Stimulated activated CD4-positive, alpha-beta T cell treated with anti-CD3 and anti-CD28 coated beads, Interleukin-1b, Interleukin-23, amount 100 ng/mL, for 4 hours (primary cell): ENCODE measurements at places on chromosomes 12 and 14.

DNA sequence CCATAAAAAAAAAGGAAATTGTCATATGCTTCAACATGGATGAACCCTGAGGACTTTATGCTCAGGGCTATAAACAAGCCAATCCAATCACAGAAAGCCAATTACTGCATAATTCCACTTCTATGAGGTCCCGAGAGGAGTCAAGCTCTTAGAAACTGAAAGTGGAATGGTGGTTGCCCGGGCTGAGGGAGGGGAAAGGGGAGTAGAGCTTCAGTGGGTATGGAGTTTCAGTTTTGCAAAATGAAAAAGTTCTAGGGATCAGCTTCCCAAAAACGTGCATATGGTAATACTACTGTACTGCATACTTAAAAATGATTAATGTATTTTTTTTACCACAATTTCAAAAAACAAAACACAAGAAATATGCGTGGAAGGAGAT, 52.0 kb downstream of the RNF34 start:
- DNase-seq = no peak

DNA sequence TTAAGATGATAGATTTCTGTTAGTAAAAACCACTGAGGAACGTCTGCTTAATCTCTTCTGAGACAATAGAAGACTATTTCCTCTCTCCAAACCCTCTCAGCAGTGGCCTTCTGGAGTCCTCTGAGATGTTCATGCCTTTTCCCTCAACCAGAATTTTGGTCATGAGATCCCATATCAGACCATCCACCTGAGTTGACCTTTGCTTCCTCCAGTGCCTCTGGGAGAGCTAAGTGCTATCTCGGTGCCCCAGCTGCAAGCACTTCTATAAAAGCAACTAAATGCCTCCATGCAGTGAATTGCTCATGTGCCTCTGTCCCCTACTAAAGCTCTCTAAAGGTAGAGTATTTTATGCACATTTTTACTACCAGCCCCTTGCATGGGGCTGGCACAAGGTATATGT, 172.8 kb upstream of the BCL2L14 start:
- DNase-seq = no peak

DNA sequence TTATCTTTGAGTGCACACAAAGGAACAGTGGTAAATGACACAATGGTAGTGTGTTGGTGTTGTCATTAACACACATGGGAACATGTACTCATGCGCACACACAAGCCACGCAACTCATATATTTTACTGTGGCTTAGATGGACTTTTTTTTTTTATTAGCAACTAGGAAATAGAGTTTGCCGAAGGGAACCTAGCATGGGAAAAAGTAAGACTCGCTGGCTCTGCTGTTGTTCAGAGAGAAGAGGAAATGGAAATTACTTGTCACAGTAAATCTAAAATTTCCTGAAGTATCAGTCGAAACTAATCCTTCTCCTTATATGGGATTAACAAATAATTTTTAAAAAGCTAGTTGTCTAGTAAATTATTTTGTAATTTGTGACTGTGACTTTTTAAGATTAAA, 33.7 kb upstream of the IL22 start:
- no peak for DNase-seq

DNA sequence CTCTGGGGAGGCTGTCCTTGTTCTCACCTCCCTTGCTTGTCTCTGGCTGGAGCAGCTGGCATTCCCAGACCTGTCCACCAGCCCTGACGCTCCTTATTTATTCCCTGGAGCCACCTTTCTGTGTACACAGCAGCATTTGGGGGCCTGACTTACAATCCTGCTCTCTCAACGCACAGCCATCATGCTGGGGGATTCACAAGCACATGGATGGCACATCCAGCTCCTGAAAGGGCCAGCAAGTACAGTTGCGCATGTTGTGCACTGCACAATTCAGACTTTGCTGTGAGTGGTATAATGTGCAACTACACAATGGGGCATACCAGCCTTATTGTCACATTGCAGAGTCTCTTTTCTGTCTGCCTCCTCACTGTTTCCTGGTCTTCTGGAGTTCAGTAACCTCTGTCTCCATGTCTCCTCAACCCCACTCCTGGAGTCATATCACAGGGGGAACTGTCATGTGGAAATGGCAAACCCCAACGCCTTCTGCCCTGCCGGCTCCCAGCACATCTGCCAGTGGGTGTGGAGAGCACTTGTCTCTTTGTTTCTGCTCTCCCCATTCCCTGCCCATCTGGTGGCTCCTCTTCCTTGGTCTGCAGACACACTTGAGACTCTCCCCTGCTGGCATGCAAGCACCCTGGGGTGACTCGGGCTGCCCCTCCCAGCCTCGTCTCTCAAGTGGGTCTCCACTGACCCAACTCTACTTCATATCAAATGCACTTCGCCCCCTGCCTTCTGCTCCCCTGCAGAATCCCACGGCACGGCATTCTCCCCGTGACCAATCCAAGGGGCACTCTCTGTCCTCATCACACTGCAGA, 41.2 kb upstream of the MEG3 start:
- no peak for DNase-seq

DNA sequence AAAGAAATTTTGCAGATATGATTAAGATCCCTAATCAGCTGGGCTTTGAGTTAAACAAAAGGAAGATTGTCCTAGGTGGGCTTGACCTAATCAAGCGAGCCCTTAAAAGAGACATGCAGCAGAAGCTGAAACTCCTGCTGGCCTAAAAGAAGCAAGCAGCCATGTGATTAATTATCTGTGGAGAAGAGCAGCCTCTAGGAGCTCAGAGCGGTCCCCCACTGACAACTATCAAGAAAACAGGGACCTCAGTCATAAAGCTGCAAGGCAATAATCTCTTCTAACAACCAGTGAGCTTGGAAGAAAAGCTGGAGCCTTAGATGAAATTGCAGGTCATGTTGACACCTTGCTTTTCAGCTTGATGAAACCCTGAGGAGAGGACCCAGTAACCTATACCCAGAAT, 288.9 kb upstream of the CLEC14A start:
- DNase-seq = no peak

GRCh38 chr14:55913324-55914025, 204.7 kb upstream of the PELI2 start:
- DNase-seq = no peak

DNA sequence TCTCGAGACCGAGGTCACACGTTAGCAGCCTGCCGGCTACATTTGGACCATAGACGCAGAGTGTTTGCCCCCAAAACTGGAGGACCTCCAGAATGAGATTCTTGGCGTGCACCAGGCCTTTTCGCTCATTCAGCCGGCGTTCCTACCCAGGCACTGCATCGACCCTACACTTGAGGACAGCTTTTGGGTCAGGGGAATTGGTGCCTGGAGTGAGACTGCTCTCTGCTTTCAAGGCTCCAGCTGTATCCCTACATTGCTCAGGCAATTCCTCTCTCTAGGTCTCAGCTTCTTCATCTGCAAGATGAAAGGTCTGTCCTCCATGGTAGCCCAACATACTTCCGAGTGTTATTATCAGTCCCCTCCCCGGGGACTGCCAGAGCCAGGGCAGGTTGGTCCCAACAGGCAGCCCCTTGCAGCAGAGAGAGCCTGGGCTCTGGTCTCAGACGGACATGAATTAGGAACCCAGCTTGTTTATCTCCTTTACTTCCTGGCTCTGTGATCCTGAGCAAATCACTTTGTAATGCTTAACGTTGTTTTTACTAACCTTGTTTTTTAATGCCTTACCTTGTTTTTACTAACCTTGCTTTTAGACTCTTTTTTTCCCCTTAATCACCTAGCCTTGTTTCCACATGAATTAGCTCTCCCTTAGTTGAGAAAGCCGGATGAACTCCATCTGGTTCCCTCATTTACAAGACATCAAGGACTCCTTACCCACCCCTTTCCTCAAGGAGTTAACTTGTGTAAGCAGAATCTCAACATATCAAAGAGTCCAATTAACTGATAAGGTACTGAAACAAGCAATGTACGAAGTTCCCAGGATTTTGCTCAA, 892 bp downstream of the TCHP start:
- no peak for DNase-seq

DNA sequence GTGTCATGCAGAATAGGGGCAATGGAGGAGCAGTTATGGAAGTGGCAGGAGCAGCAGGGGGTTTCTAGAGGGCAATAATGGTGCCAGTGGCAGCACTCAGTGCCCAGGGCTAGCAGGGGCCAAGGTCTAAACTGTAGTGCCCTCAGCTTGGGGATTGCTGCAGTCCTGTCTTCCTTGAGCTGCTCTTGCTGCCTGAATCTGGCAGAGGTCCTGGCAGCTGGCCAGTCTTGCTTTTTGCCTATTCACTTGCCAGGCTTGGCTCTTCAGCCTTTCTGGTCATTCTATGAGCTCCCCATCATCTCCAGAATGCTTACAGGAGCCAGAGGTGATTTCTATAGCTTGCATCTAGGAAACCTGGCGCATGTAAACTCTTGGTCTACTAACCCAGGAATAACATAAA, 72.0 kb downstream of the SUDS3 start:
- no peak for DNase-seq

- DNase-seq = no peak
Observed at GRCh38 chr12:53996240-53997203, 3.4 kb upstream of the HOXC9 start.

- no peak for DNase-seq
Observed at GRCh38 chr12:93714382-93714781, 37.2 kb downstream of the CRADD start.

DNA sequence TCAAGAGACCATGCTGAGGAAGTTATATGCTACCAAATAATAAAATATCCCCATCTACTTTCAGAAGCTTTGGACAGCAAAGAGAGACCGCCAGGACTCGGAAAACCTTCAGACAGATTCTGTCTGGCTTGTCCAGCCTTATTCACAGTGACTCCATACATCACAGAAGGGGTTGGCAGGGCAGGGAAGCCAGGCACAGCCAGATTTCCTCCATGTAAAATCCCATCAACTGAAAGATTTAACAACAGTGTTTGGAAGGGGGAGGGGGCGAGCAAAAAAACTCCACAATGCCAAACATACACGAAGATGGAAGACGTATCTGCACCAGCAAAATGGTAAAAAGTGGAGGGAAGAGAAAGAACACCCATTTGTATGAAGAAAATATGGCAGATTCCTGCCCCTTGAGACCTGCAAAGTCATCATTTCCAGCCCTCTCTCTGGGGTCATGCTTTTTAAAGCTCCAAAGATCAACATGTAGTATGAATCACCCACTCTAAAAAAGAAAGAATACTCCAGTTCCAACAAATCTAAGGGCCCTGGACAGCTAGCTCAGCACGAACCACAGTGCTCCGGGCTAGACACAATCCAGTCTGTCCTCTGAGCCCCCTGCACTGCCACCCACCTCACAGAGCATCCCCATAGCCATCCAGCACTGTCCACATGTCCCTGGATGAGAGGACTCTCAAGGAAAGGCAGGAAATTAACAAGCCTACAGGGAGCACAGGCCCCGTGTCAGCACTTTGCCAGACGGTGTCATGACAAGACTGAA, 116.4 kb downstream of the DICER1 start:
- DNase-seq = no peak

GRCh38 chr12:46770501-46771183, 55.2 kb downstream of the SLC38A4 start:
- DNase-seq = no peak

- DNase-seq = no peak
Observed at GRCh38 chr12:131862084-131862441, 32.4 kb upstream of the ULK1 start.

GRCh38 chr14:96752594-96752993, 44.6 kb upstream of the VRK1 start:
- DNase-seq = no peak

DNA sequence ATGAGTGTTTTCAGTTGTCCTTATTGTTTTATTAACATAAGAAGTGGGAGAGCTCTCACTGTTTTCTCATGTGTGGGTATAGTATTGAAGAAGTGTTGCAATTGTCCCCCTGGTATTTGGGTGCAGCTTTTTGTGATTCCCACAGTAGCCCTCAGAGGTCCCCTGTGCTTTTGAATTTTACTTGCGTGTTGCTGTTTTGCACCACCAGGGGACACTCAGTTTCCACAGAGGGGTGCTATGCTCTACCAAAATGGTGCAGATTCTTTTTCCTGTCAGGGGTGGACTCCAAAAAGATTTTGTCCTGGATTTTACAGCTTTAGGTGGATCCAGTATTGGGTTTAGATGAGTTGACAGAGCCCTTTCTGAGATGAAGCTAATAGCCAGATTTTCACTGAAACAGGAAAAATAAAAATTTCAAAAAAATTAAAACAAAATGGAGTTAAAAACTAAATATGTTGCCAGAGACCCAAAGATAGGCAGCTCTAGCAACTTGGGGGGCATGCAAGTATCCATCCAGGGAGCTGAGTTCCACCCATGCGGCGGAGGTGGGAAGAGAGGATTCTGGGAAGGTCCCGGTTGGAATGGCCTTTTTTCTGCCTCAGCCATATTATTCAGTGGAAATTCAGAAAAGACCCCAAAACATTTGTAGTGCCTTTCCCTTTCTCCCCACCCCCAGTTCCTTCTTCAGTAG, 50.2 kb downstream of the TTLL5 start:
- DNase-seq = no peak

GRCh38 chr14:97066068-97066899, 269.1 kb downstream of the VRK1 start:
- DNase-seq = no peak

GRCh38 chr12:44863867-44864266, 12.2 kb downstream of the NELL2 start:
- no peak for DNase-seq

DNA sequence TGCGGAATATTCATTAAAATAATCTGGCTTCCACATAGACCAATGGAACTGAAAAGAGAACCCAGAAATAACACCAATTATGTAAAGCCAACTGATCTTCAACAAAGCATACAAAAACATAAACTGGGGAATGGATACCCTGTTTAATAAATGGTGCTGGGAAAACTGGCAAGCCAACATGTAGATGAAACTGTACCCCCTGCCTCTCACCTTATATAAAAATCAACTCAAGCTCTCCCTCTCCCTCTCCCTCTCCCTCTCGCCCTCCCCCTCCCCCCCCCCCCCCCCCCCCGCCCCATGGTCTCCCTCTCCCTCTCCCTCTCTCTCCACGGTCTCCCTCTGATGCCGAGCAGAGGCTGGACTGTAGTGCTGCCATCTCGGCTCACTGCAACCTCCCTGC, 13.1 kb upstream of the SPTSSA start:
- DNase-seq = no peak

- no peak for DNase-seq
Observed at GRCh38 chr14:54472315-54472714, 16.5 kb downstream of the GMFB start.

DNA sequence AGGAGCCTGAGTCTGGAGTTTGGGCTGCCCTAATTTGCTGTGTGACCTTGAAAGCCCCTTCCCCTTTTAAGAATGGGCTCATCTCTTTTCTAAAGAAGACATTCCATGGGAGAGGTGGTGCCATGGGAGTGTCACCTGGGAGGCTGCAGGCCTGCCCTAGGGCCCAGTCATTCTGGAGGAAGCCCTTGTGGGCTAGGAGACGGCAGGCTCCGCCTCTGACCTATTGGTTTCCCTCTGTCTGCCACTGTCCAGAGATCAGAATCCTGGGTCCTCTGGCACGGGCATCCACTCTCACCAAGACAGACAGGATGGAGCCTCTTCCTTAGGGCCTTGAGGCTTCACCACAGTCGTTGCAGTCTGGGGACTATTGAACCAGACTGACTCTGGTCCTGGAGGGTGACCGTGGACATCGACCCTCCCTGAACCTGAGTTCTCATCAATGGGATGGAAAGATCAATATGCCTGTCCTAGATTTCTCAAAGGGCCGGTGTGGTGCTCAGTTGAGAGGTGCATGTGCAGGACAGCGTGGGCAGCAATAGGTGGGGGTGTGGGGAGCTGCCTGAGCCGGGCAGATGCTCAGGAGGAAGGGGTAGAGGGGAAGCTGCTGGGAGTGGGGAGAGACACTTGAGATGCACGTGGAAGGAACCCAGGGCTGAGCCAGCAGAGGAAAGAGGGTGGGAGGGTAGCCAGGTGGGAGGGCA, 12.2 kb upstream of the CLMN start:
- DNase-seq = no peak

GRCh38 chr14:55097881-55098560, 31.0 kb upstream of the LGALS3 start:
- DNase-seq = no peak
